ENCODE measurements at places on chromosomes 1 and 21.

- DNase-seq: no peak
Observed at GRCh38 chr1:201511941-201512539, 5.1 kb upstream of the CSRP1 start.

GRCh38 chr1:242813490-242814091 is 289.1 kb upstream of the PLD5 start:
- DNase-seq: no peak

GRCh38 chr1:41788427-41788826 is 130.3 kb downstream of the HIVEP3 start:
- no peak for DNase-seq

DNA sequence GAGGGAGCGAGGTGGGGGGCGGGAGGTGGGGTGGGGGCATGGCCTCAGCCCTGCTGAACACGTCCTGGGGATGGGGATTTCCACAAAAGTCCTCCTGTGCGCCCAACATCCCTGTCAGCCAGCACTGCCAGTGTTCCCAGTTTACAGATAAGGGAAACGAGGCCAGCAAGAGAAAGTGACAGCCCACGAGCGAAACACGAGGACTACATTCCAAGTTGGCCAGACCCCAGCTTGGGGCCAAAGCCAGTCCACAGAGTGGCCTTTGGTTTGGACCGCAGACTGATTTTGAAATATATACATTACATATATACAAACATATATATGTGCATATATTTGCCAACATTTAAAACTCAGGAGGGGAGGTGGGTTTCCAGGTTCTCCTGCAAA is 5.0 kb downstream of the FBXO2 start:
- no peak for DNase-seq
